ENCODE measurements at places on chromosomes 5 and 9. TPM values are rescaled to one million over a fixed set of nuclear protein-coding genes. Genes with fewer than 3 reads are reported as not detected.
A peak's percentile ranks its signal among the peaks of the same experiment; 100 is the strongest.

DNA sequence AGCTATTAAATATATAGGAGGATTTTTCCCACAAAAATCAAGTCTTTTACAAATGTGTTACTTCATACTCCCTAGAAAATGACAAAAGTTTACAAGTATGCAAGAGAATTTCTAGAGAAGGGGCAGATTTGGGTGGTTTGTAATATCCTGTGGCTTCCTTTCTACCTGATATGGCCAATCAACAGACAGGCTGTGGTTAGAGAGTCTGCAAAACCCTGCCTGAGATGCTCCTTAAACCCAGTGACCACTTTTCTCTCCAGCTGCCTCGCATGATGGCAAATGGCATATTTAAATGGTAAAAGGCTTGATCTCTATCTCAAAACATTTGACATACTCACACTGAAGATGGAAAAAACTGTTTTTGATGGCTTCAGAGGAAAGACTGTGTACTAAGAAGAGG is 550.1 kb upstream of the ZNF462 start:
- DNase-seq, result no peak

GRCh38 chr5:180287868-180288267 is 4.0 kb downstream of the MAPK9 start:
- DNase-seq, result no peak

DNA sequence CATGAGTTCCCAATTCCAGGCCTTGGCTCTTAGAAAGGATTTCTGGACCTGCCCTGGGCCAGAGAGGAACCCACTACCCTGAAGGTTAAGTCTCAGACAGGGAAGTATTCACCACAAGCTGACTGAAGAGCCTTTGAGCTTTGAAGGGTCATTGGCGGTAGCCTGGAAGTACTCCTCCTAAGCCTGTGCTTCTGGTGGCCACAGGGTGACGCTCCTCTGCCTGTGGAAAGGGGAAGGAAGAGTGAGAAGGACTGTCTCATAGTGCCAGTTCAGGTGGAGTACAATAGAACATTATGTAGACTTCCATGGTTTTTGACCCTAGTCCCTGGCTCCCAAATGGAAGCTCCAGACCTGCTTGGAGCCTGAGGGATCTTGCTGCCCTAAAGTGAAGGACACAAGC is 1233.2 kb upstream of the CDH6 start:
- DNase-seq, result no peak

DNA sequence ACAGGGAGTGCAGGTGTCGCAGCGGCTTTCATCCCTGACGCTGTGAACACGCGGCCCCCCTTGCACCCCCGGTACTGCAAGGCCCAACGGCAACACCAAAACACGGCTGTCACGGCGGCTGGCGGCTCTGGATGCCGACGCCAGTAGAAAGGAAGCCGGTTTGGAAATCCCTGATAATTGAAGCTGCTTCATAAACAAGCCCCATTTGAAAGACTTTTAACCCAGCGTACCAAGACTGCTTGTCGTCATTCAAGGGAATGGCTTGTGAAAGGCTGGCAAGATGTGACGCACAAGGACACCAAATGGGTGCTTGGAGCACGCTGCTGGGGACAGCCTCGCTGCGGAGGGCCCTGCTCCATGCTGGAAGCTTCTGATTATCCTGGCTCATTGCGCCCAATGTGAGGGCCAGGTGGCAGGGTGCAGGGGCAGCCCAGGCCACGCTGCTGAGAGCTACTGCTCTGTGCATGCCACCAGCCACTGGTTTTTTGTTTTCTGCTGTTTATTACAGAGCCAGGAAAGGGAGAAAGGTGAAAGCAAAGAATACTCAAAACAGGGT is 63.1 kb downstream of the GTF3C4 start:
- DNase-seq, result no peak

- DNase-seq, result peak; percentile 62
Measured at GRCh38 chr5:67206929-67207328, 10.3 kb upstream of the CD180 start.

GMCL2 gene
- total RNA-seq, result not detected
